ENCODE measurements at places on chromosomes 3 and 15. TPM values are rescaled to one million over a fixed set of nuclear protein-coding genes. Genes with fewer than 3 reads are reported as not detected.

DNA sequence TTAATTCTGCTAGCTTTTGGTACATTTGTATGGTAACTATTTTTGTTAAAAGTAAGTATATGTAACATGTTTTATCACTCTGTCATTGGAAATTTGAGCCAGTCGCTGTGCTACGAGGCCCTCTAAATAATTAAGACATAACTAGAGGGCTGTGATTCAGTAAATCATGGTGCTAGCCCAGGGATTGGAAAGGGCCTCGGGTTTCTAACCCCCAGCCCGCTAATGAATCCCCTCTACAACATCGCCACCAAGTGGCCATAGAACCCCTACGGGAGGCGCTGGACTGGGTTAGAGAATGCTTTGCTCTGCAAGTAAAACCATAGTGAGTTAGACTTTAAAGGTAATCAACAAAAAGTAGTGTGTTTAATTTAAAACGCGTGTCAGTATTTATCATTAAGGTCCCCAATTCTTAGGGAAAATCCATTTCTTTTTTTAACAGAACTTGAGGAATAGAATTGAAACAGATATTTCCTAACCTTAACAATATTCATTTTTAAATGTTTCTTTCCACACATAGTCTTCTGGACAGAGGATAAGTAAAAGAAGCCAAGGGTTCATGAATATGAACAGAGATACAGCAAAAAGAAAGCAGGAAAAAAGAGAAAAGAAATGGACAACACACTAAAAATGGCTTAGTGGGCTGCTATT is 744.7 kb downstream of the EPHA3 start:
- DNase-seq, result no peak

- DNase-seq, result no peak
Measured at GRCh38 chr3:178966299-178967176, 105.1 kb downstream of the ZMAT3 start.

- DNase-seq, result no peak
Measured at GRCh38 chr3:195524171-195524896, 18.8 kb downstream of the PPP1R2 start.

- no peak for DNase-seq
Measured at GRCh38 chr3:133413161-133414020, 13.5 kb downstream of the BFSP2 start.

Gene CHRNB4
- polyA plus RNA-seq, result not detected

Gene KIF7
- 0.16 TPM for polyA plus RNA-seq

Gene PFN2
- polyA plus RNA-seq, result 1.7 TPM

Gene C2CD4A
- not detected for polyA plus RNA-seq
